A549 treated with ZK216348 at 1 μM for 4 hours (cell line): ENCODE measurements at places on chromosomes 7 and 10. TPM values are rescaled to one million over a fixed set of nuclear protein-coding genes. Genes with fewer than 3 reads are reported as not detected.

The PNLIPRP1 gene
- not detected in 5 replicates for total RNA-seq

The HECTD2 gene
- total RNA-seq, result 1.8 to 5.3 TPM (median 3.6 TPM) in 5 replicates

The SLC13A1 gene
- not detected in 5 replicates for total RNA-seq

The SPOCK2 gene
- 0.29 to 0.82 TPM (median 0.45 TPM) in 5 replicates for total RNA-seq

The CELF2 gene
- 0.05 to 0.07 TPM in 2 of 5 replicates, not detected in the others for total RNA-seq

The NEURL1 gene
- total RNA-seq, result 0.47 to 0.96 TPM (median 0.74 TPM) in 5 replicates

The GIMAP1 gene
- total RNA-seq, result not detected in 5 replicates

The ACSL5 gene
- total RNA-seq, result 0.18 to 0.43 TPM (median 0.21 TPM) in 5 replicates

The TRIM74 gene
- 0.13 to 0.36 TPM (median 0.21 TPM) in 3 of 5 replicates, not detected in the others for total RNA-seq

The CRHR2 gene
- not detected in 5 replicates for total RNA-seq

The CCDC146 gene
- 0.46 to 0.80 TPM (median 0.73 TPM) in 5 replicates for total RNA-seq

The HTR7 gene
- 0.12 to 0.28 TPM (median 0.17 TPM) in 5 replicates for total RNA-seq

The NPFFR1 gene
- total RNA-seq, result not detected in 5 replicates

The HKDC1 gene
- total RNA-seq, result 10.6 to 19.1 TPM (median 12.9 TPM) in 5 replicates

The CNPY1 gene
- total RNA-seq, result not detected in 5 replicates

The NSMCE4A gene
- 58.5 to 64.4 TPM (median 60.7 TPM) in 5 replicates for total RNA-seq

The NAT16 gene
- total RNA-seq, result 0.13 to 0.29 TPM (median 0.22 TPM) in 5 replicates

The KIF11 gene
- total RNA-seq, result 23.7 to 46.9 TPM (median 35.8 TPM) in 5 replicates

The ELAPOR2 gene
- total RNA-seq, result not detected in 5 replicates

The ADRA2A gene
- total RNA-seq, result 0.05 TPM in 1 of 5 replicates, not detected in the others

The PAPSS2 gene
- 16.1 to 24.0 TPM (median 21.9 TPM) in 5 replicates for total RNA-seq

The LRRC72 gene
- total RNA-seq, result not detected in 5 replicates

The SMO gene
- total RNA-seq, result 10.4 to 18.4 TPM (median 15.3 TPM) in 5 replicates

The AKR1C3 gene
- total RNA-seq, result 1,163 to 1,231 TPM (median 1,180 TPM) in 5 replicates

The SUFU gene
- total RNA-seq, result 4.9 to 8.2 TPM (median 7.2 TPM) in 5 replicates
